ENCODE measurements at places on chromosomes 1 and 21. TPM values are rescaled to one million over a fixed set of nuclear protein-coding genes. Genes with fewer than 3 reads are reported as not detected.

The ARPC5 gene
- total RNA-seq: 60.0 TPM

The LY9 gene
- not detected for total RNA-seq

The FGGY gene
- total RNA-seq: 7.4 TPM

The PIP5K1A gene
- total RNA-seq: 63.3 TPM

The SNAP47 gene
- 145 TPM for total RNA-seq

The FAM177B gene
- not detected for total RNA-seq

The CHI3L2 gene
- 0.55 TPM for total RNA-seq

The FMN2 gene
- 4.6 TPM for total RNA-seq

The TSTD1 gene
- 16.5 TPM for total RNA-seq

The CCDC30 gene
- total RNA-seq: 0.46 TPM

The TOMM40L gene
- 26.1 TPM for total RNA-seq

The OR2G6 gene
- not detected for total RNA-seq

The SGIP1 gene
- total RNA-seq: not detected

The ENTREP3 gene
- 30.9 TPM for total RNA-seq

DNA sequence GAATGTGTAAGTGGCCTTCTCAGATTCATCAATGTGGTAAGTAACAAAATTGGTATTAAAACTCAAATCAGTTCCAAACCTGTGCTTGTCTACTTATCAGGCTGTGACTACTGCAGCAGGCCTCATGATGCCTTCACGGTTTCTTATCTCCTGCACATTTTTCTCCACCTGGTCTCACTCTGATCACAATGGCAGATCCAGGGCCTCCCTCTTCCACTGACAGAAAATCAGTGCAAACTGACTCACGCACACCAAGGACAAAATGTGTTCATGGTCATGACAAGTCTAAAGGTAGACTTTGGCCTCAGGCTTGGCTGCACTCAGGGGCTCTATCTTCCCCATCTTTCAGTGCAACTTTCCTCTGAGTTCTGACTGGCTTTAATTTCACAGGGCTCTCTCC, 56.7 kb upstream of the ATP1A1 start:
- DNase-seq: no peak

DNA sequence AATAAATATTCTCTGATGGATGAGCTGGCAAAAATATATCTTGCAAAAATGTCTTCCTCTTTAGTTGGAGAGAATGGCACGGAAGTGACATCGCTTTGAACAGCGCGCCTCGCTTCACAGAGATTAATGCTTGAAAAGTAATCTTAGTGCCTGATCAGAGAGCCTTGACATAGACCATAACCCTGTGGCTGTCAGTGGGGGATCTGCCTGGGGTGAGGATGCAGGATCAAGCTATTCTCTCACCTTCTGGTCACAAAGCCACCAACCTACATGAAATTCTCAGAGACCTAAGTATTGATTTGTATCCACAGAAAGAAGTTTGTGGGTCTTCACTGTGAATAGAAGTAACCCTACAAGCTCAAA, 492.6 kb downstream of the LMO4 start:
- no peak for DNase-seq

- no peak for DNase-seq
Observed at GRCh38 chr1:198696211-198696610, 57.4 kb downstream of the PTPRC start.

DNA sequence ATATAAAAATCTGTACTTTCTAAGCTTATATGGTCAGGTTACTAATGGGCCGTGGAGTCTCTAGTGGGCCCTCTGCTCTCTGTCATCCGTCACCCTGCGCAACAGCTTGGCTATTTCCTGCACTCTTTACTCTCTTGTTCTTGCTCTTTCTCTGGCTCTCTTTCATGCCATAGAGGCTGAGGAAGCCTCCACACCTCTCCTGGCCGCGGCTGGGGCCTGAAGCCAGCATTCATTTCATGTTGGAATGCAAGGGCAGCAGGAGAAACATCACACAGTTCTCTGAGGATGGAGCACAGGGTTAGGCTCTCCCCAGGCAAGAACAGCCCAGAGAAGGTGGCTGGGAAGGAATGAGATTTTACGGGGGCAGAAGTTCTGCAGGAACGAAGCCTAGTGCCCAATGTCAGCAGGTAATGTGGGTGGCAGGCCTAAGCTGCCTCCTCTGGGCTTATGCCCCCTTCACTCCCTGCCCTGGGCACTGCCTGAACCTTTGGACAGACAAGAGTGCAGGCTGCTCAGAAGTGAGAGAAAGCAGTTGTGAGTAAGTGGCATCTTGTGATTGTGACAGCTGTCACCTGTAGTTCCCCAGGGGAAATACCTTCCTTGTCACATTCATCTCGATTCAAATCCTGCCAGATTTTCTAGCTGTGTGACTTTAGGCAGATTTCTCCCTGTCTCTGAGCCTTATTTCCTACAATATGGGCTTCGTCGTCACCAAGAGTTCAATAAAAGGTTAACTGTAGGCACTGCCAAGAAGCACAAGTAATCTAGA, 3.6 kb upstream of the FHAD1 start:
- no peak for DNase-seq

DNA sequence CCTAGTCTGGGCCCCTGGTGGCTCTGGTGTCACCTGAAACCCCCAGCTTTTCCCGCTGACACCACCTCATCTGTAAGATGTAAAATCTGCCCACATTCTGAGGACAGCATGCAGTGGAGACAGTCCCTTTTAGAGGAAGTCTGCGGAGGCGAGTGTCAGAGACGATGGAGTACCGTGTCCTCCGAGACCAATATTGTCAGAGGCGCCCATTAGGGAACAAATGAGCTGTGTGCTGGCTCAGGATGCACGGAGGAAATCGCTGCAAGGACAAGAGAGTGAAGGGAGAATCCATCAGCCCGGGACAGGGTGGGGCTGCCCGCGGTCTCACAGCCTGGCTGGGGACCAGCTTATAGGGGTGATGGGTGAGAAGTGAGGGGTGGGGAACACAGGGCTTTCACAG, 214.8 kb downstream of the MATN1 start:
- no peak for DNase-seq

DNA sequence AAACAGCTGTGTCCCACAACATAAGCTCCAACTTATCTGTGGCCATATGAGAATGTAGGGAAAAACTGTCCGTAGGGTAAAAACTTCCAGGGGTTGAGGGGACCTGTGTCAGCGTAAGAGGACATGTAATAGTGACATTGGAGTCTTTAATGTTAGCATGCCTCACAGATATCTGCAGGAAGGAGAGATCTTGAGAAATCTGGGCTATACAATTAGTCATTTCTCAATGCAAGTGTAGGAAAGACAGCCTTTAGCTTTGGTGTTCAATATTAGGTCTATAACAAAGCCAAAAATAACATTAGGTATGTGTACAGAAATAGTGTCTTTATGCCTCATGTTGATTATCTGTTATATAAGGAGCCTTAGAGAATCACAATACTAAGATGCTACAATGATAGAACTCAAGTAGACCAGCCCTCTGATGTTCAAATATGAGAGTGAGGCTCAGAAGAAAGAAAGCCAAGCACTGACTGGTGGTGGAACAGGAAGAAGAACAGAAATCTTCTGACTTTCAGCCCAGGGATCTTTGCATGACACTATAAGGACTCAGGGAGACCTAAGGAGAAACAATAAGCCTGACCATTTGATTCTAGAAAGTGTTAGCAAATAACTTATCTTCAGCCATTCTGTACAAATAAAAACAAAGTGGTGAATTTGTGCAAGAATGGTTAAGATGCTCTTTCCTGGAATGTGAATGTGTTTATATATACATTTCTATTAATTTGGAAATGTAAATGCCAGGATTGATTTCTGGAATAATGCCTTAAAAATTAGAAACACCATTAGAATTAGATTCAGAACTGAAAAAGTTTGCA, 152.6 kb downstream of the ZC3H11B start:
- DNase-seq: no peak

GRCh38 chr1:206609229-206609991, 2.9 kb downstream of the EIF2D start:
- DNase-seq: no peak

DNA sequence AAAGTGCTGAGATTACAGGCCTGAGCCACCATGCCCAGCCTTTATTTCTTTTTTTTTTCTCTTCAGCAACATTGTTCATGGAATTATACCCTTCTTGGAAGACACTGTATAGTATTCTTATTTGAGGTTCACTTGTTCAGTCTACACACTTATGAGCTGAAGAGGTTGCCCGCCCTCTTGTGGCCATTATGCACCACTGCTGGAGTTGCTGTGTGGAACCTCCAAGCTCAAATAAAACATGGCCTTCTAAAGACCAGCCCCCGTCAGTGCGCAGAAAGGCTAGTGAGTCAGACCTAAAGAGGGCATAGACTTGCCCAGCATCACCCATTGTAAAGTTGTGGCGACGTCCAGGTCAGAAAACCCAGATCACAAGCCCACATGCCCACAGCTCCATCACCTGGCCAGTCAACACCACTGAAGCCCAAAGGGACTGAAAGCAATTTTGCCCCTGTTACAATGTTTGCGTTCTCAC, 20.4 kb downstream of the LURAP1 start:
- DNase-seq: peak; percentile 94

DNA sequence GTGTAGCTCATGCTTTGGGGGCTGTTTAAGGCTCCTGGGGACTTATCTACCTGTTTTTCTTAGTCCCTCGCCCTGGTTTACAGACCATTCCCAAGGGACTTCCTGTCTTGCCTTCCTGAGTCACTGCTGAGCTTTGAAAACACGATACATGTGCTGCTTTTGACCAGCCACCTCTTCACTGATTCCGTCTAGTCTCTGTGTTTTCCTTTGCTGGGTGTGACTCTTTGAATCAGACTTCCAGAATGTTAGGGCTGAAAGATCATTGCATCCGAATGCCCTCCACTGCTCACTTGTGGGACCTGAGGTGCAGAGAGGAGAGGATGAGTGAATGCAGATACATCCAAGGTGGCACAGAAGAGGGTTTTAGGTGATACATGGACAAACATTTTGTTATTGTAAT, 35.4 kb upstream of the CITED4 start:
- DNase-seq: peak; percentile 77

DNA sequence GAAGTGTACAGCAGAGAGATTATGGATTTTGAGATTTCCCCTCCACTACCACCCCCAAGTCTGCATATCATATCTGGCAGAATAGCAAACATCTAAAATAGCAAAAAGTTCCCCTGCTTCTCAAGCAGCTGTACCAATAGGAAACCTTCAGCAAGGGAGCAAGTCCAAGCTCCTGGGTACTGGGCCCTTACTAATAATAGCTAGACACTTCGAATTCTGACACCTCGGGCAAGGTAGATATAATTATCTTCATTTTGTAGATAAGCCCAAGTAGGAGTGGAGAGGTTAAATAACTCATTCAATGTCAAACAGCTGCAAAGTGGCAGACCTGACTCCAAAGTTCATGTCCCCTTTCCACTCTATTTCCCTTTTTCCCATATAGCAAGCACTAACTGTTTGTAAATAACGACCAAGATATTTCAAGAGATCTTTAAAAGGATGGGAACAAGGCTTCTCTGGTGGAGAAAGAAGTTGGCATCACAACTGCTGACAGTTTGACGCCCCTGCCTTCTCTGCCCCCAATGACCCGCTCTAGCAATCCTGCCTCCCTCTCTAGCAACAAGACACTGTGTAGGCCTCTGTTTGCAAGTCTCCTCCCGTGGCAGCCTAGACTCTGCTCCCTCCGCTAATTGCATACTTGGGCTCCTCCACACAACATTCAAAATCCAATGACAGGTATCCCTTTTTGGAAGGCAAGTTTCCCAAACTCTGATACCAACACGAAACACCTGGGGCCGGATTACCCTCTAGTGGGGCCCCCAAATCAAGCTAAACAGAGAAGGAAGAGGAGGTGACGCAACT, 18.7 kb upstream of the ADAR start:
- DNase-seq: no peak

GRCh38 chr1:111990026-111990877, 784 bp upstream of the KCND3 start:
- DNase-seq: no peak

- DNase-seq: no peak
Observed at GRCh38 chr1:8674481-8674880, 143.0 kb downstream of the RERE start.

GRCh38 chr1:222109836-222110235, 367.9 kb upstream of the DUSP10 start:
- no peak for DNase-seq

DNA sequence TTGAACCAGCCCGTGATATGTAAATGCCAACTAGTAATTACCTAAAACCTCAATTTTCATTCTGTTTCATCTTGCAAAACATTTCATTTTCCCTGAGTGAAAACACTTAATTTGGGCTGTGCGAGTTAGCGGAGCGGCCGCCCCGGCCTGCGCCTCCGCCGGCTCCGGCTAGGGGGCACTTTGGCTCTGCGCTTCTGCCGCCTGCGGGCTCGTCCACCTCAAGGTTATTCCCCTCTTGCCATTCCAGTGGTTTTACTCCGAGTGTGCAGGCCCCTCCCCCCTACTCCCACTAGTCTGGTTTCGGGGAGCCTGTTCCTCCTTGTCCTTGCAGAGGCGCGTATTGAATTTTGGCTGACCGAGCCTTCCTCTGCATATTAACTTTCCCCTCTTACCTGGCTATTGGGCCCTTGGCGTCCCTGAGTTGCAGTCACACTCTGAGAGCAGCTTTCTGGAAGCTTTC, 55.6 kb downstream of the PEX14 start:
- DNase-seq: no peak

DNA sequence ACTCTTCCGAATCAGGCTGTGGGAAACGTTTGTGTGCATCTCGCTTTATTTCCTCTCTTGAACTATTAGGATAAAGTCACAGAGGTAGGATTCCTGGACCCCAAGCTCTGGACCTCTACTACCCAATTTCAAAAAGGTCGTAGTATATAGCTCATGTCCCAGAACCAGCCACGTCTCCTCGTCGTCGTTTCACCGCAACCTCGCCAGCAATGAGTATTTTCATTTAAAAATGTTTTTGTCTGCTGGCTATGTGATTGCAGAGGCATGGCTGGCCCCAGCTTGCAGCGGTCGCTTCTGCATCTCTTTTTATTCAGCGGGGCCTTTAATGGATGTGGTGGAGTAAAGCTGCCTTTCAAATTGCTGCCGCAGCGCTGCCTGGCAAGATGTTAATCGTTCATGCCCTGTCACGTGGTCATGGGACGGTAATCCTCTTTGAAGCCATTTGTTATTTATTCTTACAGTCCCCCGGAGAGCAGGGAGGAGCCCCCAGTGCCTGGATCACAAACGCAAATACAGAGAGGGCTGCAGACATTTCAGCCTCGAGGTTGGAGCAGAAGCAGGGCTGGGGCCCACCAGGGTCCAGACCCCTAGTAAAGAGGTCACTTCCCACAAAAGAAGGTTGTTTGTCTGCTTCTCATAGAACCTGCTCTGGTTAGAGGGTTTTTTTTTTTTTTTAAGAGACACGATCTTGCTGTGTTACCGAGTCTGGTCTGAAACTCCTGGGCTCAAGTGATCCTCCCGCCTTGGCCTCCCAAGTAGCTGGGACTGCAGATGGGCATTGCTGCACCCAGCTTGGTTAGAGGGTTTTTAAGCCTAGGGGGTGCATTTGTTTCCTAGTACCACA, 11.6 kb upstream of the NPHP4 start:
- no peak for DNase-seq
